ENCODE measurements at places on chromosomes 12 and 14.

GRCh38 chr14:62914873-62915272 lies 130.4 kb downstream of the KCNH5 start:
- no peak for DNase-seq

DNA sequence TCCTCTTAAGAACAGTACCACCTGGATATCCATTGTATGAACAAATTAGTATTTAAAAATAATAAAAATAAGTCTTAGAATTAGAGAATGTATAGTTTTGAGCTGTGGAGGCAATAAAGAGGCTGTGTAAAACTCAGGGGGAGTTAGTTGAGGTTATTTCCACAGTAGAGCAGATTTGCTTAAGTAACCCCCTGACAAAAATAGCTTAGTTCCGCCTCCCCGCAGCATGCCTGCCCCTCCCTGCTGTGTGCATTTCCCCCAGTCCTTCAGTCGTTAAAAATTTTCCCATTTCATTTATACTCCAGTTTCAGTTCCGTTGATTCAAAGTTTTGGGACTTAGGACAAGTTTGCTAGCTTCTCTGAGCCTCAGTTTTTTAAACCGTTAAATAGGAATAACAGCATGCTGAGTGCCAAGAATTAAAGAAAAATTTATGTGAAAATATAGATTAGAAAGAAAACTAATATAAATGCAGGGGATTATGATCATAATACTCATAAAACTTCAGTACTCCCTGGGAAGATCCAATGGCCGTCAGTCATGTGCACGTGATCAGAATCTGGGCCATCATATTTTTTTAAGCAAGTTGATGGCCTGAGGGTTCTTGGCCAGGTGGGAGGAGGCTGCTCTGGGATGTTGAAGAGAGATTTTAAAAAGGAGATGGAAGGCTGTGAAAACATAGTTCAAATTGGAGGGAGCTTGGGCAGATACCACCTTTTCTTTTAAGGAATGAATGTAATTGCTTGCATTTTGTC lies 14.5 kb upstream of the SLC38A2 start:
- DNase-seq = no peak

DNA sequence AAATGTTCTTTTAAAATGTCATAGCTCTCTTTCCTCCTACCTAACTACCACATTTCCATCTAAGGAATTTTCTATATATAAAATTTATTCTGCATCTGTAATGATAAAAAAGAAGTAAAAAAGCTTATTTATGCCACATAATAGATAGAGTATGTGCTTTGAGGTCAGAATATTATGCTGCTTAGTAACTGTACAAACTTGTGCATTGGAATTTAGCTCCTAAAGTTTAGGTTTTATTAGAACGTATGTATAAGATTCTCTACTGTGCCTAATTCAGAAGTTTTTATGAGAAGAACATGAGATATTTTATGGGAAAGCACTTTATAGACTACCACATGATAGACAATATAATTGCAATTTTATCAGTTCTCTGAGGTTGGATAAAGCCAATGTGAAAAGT lies 384.6 kb downstream of the SLC16A7 start:
- no peak for DNase-seq

GRCh38 chr14:105475269-105476096 lies 862 bp downstream of the CRIP2 start:
- no peak for DNase-seq

- DNase-seq = no peak
Observed at GRCh38 chr14:101833045-101833444, 71.5 kb downstream of the PPP2R5C start.

GRCh38 chr12:131464081-131464480 lies 246.8 kb upstream of the SFSWAP start:
- DNase-seq = no peak

- no peak for DNase-seq
Observed at GRCh38 chr14:74459289-74459946, 33.4 kb upstream of the SYNDIG1L start.

GRCh38 chr12:117599849-117600248 lies 238.4 kb upstream of the NOS1 start:
- no peak for DNase-seq

GRCh38 chr14:92759300-92759678 lies 10.9 kb upstream of the LGMN start:
- DNase-seq = no peak

DNA sequence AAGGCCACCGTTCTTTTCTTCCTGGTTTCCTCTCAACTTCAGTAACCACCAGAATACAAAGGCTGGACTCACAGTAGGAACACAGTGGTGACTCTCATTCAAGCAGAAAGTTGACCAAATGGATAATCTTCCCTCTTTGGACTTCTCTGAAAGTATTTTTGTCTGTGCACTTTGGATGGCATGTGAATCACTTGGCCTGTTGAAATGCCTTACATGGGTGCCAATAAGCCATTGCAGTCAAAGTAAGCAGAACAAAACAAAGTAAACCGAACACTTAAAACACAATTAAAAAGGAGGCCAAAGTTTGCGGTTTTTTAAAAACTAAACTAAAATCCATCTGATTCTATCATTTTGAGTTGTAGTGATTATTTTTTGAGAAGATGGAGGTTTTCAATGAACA lies 370.1 kb upstream of the DDHD1 start:
- DNase-seq = no peak

- no peak for DNase-seq
Observed at GRCh38 chr12:112539221-112539620, 120.5 kb downstream of the PTPN11 start.

GRCh38 chr12:39105111-39105510 lies 199.7 kb upstream of the CPNE8 start:
- no peak for DNase-seq

- no peak for DNase-seq
Observed at GRCh38 chr14:96579855-96580254, 77.7 kb downstream of the PAPOLA start.

GRCh38 chr14:33186656-33187055 lies 248.0 kb downstream of the NPAS3 start:
- DNase-seq = no peak

DNA sequence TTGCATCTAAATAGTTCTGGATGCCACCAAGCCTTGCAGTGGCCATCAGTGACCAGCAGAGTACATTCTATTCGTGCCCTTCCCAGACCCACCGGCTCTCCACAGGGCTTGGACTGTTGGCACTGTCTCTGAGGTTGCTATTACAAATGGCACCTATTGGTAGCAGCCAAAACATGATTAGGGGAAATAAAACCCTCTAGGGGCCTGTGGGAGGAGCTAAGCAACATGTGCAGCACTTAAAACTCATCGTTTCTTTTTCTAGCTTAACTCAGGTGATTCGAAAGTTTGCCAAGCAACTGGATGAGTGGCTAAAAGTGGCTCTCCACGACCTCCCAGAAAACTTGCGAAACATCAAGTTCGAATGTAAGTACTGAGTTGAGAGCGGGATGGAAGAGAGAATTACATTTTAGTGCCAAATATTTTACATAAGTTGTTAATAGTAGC lies 65.4 kb upstream of the RIC8B start:
- DNase-seq = no peak

Measured in activated T-helper 1 cell treated with anti-CD3 and anti-CD28 coated beads, Interleukin-2, amount 50 U/mL, for 16 hours (primary cell).